ENCODE measurements at places on chromosomes 2 and 18.
A peak's percentile ranks its signal among the peaks of the same experiment; 100 is the strongest.

DNA sequence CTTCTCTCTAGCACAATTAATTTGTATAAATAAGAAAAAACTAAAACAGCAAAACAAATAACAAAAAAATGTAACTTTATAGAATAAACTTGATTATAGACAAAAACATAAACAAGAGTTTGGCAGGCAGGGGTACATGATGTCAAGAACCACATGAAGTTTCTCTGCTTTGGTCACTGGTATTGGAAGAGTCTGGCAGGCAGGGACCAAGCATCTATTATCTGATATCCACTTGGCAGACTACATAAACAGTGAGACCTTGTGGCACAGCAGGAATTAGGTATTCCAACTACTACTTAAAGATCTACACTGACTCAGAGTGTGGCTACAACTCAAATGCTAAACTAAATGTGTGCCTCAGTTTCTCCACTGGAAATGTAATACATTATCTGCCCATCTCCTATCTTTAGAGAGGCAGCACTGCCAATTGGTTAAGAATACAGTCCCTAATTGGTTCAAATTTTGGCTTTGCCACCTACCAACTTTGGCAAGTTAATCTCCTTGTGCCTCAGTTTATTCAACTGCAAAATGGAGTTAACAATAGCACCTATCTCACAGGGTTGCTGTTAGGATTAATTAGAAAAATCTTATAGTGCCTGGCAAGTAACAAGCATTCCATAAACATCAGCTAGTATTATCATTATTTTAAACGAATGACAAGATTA, 2.7 kb downstream of the MAP4K3 start:
- DNase-seq = no peak

DNA sequence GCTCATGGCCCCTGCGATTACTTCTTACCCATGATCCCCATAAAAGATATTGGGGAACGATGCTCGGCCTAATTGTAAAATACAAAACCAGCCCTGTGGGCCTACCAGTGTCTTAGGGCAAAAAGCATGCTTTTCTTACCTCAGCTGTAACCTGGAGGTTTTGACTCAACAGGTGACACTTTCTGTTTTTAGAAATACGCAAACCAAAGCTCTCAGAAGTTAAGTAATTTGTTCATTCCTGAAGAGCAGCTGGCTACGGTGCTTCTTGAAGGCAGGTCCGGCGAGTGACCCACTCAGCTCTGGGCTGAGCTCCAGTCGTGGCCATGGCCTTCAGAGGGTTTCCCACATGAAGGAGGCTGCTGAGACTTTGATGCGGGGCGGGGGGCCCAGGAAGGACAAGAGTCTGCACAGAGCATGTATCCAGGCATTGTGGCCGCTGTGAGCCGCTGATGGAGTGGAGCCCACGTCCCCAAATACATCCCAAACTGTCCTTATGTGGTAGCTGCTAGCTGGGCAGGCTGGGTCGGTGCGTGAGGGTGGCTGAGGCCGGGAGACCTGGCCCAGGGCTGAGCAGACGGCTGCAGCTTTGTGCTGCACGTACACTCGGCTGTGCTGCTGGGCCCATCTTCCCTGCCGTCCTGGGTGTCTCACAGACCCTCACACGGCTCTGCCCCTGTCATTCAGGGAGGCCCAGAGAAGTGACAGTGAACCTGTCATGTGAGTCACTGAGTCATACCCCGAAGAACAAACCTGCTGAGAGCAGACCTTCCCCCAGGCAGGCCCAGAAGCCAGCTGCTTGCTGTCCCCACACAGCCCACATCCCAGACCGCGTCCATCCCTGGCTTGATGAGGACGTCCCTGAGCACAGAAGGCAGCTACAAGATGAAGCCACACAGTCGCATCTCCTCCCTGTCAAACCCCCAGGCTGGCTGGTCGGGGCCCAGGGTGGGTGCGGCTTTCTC, 34.1 kb downstream of the ITGB1BP1 start:
- DNase-seq = no peak

- no peak for DNase-seq
Measured at GRCh38 chr2:236536727-236537398, 32.8 kb upstream of the ACKR3 start.

DNA sequence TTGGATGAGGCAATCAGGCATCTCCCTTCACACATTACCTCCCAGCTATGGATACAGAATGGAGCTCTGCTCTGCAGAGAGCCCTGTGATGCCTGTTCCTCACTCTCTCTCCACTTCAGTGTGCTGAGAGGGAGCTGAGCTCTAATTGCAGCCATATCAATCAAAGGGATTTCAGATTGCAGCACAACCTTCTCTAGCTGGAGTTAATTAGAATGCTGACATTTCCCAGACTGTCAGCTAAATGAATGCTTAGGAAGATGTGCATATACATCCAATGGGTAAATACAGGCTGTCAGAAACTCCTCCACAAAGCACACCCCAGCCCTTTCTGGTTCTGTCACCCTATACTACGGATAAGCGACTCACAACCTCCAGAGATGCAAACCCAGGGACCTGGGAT, 402.6 kb downstream of the EIPR1 start:
- DNase-seq = no peak

DNA sequence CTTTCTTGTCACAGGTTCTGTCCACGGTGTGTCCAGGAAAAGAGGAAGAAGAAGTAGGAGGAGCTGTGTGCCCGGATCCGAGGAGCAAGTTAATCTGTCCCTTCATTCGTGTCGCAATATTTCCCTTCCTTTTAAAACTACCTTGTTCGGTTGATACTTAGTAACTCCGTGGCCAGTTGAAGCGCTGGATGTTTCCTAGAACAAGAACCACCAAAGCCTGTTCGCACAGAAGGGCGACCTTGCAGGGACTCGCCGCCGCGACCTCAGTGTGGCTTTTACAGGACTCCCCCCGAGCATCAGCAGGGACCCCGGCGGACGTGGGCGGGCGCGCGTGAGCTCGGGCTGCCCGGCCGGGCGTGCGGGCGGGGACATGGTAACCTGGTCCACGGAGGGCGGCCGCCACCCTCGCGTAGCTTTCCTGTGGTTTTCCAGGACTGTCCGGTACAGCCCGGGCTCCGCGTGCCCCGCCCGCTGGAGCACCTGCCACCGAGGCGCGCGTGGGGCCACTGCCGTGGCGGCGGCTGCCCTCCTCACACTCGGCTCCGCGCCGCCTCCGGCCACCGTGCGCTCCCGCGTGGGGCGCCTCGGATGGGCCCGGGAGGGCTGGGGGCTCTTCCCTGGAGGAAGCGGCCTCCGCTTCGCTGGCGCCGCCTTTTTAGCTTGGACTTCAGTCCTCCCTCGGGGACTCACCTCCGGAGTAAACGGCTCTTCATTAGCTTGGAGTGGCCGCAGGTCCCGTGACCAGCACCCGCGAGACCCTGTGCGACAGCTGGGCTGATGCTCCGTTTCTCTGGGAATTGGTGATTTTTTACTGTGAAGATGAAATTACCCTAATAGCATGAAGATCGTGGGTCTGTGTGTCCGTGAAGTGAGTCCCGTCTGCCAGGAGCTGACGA, 9.2 kb upstream of the D2HGDH start:
- no peak for DNase-seq

- peak; percentile 14 for DNase-seq
Measured at GRCh38 chr2:195473862-195474261, 183.2 kb upstream of the SLC39A10 start.

DNA sequence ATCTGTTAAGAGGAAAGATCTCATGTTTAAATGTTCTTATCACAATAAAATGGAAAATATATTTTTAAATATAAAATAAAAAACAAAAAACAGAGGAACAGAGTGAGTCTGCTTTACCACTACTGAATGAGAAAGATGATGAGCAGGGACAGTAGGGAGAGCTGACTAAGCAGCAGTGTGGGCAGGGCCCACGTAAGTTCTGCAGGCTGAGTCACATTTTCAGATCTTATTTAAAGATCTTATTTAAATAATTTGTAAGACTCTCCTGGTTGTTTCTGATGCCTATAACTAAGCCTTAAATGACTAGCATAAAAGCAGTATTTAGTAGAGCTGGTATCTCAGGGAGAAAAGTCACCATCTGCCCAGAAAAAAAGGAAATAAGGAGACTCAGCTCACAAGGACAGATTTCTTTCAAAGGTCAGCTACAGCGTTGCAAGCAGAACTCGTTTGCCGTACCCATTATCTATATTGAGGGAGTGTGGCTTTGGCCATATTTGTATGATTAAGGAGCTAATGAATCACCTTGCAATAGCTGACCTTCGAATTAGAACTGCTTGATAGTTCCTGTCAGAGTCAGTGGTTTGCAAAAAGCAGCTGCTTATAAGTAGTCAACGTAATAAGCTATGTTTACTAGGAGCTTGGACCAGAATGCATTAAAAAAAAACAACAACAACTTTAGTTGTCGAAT, 322.1 kb upstream of the CHAC2 start:
- DNase-seq = no peak
